ENCODE measurements at places on chromosomes 5 and 9. TPM values are rescaled to one million over a fixed set of nuclear protein-coding genes. Genes with fewer than 3 reads are reported as not detected.

The SLC4A9 gene
- 0.29 TPM for polyA plus RNA-seq

The RMRP gene
- 1.8 TPM for polyA plus RNA-seq

The SPATA6L gene
- polyA plus RNA-seq: 5.8 TPM

The CANX gene
- polyA plus RNA-seq: 481 TPM

The ANXA2R gene
- polyA plus RNA-seq: 1.2 TPM

The HBEGF gene
- 21.2 TPM for polyA plus RNA-seq

The SMIM32 gene
- 8.8 TPM for polyA plus RNA-seq

The FOXD4L4 gene
- 0.43 TPM for polyA plus RNA-seq

The ADRA1B gene
- polyA plus RNA-seq: 11.6 TPM

The SPATA9 gene
- polyA plus RNA-seq: 1.7 TPM

The CPEB4 gene
- polyA plus RNA-seq: 46.2 TPM

The C9orf153 gene
- polyA plus RNA-seq: 0.30 TPM

The ENG gene
- 44.6 TPM for polyA plus RNA-seq

The C5orf58 gene
- polyA plus RNA-seq: 1.8 TPM

The ENTPD2 gene
- 50.7 TPM for polyA plus RNA-seq

The PCDHB7 gene
- 5.2 TPM for polyA plus RNA-seq

Measured in spinal cord (tissue), 10 donors.